Ureter (tissue), 1 donor: ENCODE measurements at places on chromosomes 2 and 18.

GRCh38 chr2:237200462-237200861, 114.8 kb downstream of the COPS8 start:
- DNase-seq = no peak

DNA sequence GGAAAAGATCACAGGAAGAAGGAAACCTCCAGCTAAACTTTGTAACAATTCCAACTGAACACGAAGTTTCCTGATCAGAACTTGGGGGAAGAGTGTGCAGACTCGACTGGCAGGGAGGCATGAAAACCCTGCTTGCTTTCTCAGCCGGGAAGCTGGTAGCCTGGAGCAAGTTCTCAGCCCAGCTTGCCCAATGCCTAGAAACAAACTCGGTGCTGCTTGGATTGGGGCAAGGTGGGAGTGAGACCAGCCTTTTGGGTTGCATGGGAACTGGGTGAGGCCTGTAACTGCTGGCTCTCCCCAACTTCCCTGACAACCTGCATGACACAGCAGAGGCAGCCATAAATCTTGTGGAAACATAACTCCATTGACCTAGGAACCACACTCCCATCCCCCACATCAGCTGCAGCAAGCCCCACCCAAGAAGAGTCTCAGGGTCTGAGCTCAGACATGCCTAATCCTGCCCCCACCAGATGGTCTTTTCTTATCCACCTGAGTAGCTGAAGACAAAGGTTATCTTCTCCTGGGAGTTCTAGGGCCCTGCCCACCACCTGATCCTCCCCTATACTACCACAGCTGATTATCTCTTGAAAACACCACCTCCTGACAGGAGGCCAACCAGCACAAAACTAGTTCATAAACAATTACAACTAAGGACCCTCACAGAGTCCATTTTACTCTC, 1859.7 kb upstream of the CELF4 start:
- DNase-seq = no peak

DNA sequence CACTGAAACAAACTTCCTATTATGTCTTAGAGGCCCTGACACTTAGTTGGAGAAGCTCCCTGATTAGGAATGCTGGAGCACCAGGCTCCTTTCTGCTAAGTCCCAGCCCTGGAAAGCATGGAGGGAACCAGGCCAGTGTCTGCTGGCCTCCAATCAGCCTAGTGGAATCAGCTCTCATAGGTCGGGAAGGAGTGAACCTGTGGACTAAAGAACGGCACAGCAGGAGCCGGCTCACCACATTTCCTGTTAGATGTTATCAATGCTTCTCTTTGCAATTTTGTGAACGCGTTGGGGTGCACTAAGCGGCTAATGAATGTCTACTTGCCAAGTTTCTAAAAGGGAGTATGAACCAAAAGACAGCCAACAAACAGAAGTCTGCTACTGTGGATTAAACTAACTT, 296.6 kb downstream of the NAPG start:
- DNase-seq = no peak

GRCh38 chr2:17373741-17374140, 144.5 kb downstream of the RAD51AP2 start:
- no peak for DNase-seq

DNA sequence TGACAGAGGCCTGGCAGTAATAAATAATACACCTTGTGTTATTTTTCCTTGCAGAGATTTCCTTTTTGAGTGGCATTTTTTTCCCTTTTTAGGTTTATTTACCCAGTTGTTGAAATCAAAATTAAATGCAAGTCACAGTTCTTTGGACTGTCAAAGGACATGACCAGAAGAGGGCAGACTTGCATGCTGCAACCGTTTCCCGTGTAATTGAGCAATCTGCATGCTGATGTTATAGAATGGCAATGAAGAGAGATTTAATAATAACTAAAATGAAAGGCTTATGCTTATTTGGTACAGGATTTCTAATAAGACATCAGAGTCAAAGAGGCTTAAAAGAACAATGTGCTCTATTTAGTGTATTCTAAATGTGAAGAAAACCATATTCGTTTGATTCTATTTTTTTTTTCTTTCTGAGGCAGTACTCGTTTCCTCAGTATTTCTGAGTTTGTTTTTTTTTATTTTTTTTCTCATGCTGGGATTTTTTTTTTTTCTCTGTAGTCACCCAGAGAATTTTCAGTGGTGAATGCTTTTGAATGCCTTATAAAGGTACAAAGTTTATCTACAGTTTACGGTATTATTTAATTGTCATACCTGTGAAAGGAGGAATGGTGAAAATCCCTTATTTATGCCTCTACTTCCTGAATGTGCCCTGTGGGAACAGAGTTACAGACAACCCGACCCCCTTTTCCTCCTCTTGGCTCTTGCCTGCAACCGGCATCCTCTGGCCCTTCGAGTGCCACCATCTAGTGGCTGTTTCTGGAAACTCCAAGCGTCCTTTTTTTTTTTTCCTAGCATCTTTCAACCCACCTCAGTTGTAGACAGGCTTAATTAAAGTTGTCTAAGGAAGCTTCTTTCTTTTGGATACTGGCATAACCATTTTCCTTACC, 368.5 kb downstream of the LRRTM1 start:
- no peak for DNase-seq

DNA sequence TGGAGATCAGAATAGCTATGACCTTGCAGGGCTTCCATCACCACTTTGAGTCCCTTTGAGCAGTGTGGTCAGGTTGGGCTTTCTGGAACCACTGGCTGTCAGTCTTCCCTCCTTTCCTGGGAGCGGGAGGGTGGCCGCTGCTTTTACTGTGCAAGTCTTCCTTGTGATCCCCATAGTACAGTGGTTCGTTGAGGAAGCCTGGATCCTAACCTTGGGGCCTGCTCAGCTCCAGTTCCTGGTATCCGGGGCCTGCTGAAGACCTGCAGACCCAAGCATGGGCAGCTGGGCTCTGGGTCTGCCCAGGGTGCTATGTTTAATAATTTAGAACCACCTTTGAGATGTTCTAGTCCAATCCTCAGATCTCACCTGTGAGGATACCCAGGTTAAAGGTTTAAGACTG, 104.2 kb downstream of the CLIP4 start:
- peak; percentile 22 for DNase-seq

DNA sequence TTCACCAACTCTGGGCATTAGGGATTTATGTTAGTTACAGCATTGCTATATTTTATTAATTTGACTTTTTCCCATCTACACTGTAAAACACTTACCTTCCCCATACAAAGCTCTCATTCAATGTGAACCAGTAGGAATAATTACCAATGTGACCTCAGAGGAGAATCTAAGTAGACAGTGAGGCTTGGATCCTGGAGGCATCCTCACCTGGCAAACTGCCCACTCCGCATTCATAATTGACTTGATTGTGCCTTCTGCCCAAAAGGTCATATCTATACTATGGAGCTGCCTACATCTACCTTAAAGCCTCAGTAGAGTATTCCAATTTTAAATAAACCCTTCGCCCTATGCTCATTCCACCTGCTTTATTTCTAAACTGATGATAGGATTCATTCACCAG, 45.4 kb upstream of the SCN1A start:
- no peak for DNase-seq

GRCh38 chr2:86283411-86284030, 53.9 kb downstream of the REEP1 start:
- DNase-seq = no peak

DNA sequence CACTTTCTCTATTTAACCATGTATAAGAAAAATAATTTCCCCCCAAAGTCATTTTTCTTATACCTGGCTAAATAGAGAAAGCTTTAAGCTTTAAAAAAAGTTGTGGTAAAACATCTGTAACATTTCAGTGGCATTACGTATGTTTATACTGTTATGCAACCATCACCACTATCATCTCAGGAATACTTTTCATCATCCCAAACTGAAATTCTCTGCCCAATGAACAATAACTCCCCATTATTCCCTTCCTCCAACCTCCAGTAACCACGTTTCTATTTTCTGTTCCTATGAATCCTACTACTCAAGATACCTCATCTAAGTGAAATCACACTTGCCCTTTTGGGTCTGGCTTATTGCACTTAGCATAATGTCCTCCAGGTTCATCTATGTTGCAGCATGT, 1.7 kb upstream of the SLC3A1 start:
- no peak for DNase-seq

- DNase-seq = no peak
Observed at GRCh38 chr2:61135510-61135909, 26.5 kb upstream of the C2orf74 start.

- DNase-seq = peak; percentile 86
Observed at GRCh38 chr2:236642584-236643291, 73.1 kb downstream of the ACKR3 start.

- DNase-seq = no peak
Observed at GRCh38 chr2:42859791-42860190, 67.4 kb upstream of the HAAO start.

GRCh38 chr2:124725187-124725586, 700.1 kb downstream of the CNTNAP5 start:
- DNase-seq = no peak

GRCh38 chr18:34794348-34794747, 84.2 kb downstream of the DTNA start:
- DNase-seq = no peak

- DNase-seq = peak; percentile 43
Observed at GRCh38 chr2:241804326-241805229, 4.4 kb upstream of the NEU4 start.

- peak; percentile 85 for DNase-seq
Observed at GRCh38 chr2:167292430-167293171, 404.3 kb downstream of the XIRP2 start.

DNA sequence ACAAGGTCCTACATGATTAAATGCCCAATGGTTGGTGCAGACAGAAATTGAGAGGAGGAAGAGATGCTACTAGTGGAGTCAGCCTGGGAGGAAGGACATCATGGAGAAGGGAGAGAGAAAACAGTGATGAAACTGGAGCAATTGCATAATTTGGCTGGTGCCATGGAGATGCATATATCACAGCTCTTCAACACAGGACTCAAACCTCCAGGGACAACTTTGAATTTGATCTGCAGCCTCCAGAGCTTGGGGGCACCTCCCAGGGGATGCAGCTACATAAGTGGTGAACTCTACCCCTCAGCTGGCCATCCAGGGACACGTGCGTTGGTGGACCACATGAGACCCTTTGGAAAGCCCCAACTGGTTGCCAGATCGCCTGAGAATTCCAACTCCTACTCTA, 80.4 kb downstream of the CTAGE1 start:
- no peak for DNase-seq

DNA sequence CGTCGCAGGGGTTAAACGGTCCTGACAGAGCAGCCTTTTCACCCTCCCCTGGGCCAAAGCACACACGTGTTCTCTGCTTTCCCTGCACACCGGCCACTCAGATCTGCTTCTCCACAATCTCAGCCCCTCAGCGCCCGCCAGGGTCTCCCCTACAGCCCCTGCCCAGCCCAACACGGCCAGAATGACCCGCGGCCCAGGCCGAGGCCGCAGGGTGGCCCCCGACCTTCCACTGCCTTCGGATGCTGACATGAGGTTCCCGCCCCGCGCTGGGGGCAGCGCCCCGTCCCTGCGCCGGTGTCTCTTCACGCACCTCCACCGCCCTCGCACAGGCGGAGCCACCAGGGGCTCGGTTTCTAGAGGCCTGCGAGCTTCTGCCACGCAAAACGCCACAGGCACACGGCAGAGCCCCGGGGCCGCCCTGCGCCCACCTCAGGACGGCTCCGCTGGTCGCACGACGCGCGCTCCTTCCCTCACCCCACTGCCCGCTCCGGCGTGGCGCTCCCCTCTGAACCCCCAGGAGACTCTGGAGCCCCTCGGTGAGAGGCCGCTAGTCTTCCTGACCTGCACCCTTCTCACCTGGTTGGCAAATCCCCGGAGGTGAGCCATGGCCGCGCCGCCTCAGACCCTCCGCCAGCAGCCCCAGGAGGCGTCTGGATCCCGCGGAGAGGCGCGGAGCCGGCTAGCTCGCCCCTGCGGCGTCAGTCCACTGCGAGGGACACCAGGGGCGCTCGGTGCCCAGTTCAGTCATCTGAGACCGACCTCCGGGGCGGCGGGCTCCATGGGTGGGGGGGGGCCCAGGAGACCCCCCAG, 749 bp downstream of the STK25 start:
- no peak for DNase-seq

GRCh38 chr2:143701785-143702184, 572.6 kb downstream of the ARHGAP15 start:
- DNase-seq = no peak

GRCh38 chr2:121019071-121019470, 265.9 kb downstream of the TFCP2L1 start:
- DNase-seq = no peak

DNA sequence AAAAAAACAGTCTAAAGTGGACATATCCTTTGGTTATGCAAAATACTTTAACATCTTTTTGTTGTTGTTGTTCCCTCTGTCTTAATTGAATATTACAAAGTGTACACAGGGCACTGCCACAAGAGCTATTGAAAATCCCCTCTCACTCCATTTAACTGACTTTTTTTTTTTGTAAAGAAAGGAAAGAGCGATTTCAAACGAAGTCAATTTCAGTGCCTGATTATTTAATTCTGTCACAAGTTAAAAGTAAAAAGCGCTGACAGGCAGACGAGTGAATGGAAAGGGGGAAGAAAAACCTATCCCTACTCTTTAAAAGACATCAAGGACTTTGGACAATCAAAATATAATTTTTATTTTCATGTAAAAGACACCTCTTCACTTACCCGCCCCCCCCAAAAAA, 1.9 kb downstream of the FIGN start:
- DNase-seq = no peak

- DNase-seq = no peak
Observed at GRCh38 chr2:47037678-47038077, 117.4 kb downstream of the STPG4 start.

- no peak for DNase-seq
Observed at GRCh38 chr2:240622531-240623235, 2.6 kb upstream of the GPR35 start.

DNA sequence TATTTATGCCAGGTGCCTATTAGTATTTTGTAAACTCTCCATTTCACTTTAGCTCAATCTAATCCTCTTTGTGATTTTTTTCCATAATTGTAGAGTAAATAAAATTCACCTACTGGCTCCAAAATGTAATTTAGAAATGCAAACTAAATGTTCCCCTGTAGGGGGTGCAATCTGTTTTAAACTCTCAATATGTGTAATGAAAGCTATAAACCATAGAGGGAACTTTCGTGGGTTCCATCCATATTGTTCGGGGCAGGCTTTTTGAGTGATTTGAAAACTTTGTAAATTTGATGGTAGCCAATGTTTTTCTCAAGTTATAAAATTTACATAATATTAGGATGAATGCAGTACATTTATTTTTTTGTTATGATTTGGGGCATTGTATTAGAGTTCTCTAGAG, 49.4 kb downstream of the TSPYL6 start:
- no peak for DNase-seq

- no peak for DNase-seq
Observed at GRCh38 chr2:106596844-106597243, 109.7 kb downstream of the CD8B2 start.

DNA sequence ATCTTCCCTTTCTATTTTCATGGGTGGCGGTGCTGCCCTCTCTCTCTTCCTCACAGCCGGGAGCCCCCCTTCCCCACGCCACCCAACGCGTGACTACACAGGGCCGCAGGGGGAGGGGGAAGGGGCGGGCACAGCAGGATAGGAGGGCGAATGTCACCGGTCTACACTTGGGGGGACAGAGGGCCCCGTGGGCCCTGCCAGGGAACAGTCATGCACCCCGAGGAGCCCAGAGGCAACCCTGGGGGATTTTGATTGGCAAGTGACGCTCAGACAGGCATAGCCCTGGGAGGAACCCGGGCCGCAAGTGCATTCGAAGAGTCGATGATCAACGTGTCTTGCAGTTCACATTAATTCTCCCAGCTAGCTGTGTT, 91.1 kb upstream of the ANKRD30BL start:
- DNase-seq = no peak

GRCh38 chr2:33516456-33516995, 40.1 kb downstream of the RASGRP3 start:
- no peak for DNase-seq
